ENCODE measurements at places on chromosomes 4 and X. TPM values are rescaled to one million over a fixed set of nuclear protein-coding genes. Genes with fewer than 3 reads are reported as not detected.
A peak's percentile ranks its signal among the peaks of the same experiment; 100 is the strongest.

Gene PAGE2
- not detected for total RNA-seq

DNA sequence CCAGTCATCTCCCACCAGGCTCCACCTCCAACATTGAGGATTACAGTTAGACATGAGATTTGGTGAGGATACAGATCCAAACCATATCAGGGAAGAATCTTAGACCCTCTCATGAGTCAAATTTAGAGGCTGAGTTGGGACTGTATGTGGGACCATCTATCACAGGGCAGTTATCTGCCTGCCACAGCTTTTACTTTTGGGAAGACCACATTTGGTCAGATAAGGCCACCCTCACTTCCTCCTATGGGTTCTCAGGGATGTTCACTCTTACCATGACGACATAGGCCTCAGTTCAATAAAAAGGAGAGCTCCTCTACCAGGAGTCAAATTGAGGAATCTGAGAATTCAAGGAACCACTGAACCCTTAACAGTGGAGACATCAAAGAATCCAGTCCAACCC lies 2.1 kb downstream of the MAGEB2 start:
- no peaks in the 10 kb centered on the region for H3K27me3 ChIP-seq
- H3K27ac ChIP-seq, result no peak overlapping the region
- no peaks in the 10 kb centered on the region for H3K4me1 ChIP-seq
- no peak overlapping the region for H3K4me3 ChIP-seq
- H3K36me3 ChIP-seq, result no peaks in the 10 kb centered on the region
- DNase-seq, result no peak

- peaks cover 39% of the 10 kb centered on the region for H3K4me1 ChIP-seq
- peak overlapping the region; percentile 57 for H3K27ac ChIP-seq
- no peaks in the 10 kb centered on the region for H3K36me3 ChIP-seq
- DNase-seq, result no peak
Measured at GRCh38 chrX:53287493-53288138, 6.2 kb upstream of the IQSEC2 start.

DNA sequence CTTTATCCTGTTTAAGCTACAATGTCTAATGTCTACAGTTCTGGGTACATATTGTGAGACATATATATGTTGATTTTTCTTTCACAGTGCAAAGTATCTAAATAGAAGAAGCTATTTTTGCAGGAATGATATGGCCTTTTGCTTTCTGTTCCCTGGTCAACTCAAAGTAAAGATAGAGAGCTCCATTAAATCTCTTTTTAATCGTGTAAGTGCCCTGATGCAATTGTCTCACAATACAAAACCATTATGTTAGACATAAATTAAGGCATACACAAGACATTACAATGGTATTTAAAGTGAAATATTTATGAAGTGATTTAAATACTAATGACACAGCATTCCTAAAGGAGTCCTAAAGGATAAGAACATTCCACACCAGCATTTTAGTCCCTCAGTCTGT lies 1559.7 kb upstream of the AGA start:
- no peaks in the 10 kb centered on the region for H3K27me3 ChIP-seq
- no peaks in the 10 kb centered on the region for H3K4me1 ChIP-seq
- no peaks in the 10 kb centered on the region for H3K36me3 ChIP-seq

DNA sequence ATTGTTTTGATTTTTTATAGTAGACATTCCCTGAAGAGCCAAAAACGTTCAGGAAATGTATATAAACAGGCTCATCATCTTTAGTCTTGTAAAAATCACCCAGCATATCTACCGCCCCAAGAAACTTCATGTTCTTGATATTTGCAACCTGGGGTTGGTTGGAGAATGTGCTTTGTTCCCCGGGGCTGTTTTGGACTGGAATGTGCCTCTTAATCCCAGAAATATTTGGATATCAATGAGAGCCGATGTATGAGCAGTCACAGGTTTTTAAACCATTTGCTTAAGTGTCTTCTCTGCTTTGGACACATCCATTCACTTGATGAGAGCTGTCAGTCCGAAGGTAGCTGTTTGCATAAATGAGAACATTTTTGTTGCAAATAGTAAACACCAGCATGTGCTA lies 449.7 kb downstream of the PCDH7 start:
- H3K4me3 ChIP-seq, result no peak overlapping the region
- H3K27ac ChIP-seq, result no peak overlapping the region
- H3K27me3 ChIP-seq, result no peaks in the 10 kb centered on the region
- no peaks in the 10 kb centered on the region for H3K36me3 ChIP-seq
- no peaks in the 10 kb centered on the region for H3K4me1 ChIP-seq

DNA sequence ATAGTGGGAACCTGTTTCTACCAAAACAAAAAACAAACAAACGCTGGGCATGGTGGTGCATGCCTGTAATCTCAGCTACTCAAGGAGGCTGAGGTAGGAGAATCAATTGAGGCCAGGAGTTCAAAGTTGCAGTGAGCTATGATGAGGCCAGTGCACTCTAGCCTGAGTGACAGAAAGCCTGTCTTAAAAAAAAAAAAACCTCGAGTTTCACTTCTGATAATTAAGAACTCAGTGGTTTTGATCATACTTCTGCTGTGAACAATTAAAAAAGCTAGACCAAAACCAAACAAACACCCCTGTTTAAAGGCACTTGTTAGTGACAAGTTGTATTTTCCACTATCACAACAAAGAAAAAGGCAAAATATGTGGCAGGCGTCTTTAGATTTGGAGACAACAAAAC lies 15.0 kb upstream of the UBE2D3 start:
- DNase-seq, result no peak
- H3K4me3 ChIP-seq, result no peak overlapping the region
- no peak overlapping the region for H3K27ac ChIP-seq
- no peaks in the 10 kb centered on the region for H3K27me3 ChIP-seq
- H3K36me3 ChIP-seq, result no peaks in the 10 kb centered on the region

GRCh38 chr4:25713812-25714211 lies 58.2 kb downstream of the SLC34A2 start:
- H3K27ac ChIP-seq, result no peak overlapping the region
- H3K27me3 ChIP-seq, result no peaks in the 10 kb centered on the region
- no peaks in the 10 kb centered on the region for H3K4me1 ChIP-seq
- H3K36me3 ChIP-seq, result no peaks in the 10 kb centered on the region

DNA sequence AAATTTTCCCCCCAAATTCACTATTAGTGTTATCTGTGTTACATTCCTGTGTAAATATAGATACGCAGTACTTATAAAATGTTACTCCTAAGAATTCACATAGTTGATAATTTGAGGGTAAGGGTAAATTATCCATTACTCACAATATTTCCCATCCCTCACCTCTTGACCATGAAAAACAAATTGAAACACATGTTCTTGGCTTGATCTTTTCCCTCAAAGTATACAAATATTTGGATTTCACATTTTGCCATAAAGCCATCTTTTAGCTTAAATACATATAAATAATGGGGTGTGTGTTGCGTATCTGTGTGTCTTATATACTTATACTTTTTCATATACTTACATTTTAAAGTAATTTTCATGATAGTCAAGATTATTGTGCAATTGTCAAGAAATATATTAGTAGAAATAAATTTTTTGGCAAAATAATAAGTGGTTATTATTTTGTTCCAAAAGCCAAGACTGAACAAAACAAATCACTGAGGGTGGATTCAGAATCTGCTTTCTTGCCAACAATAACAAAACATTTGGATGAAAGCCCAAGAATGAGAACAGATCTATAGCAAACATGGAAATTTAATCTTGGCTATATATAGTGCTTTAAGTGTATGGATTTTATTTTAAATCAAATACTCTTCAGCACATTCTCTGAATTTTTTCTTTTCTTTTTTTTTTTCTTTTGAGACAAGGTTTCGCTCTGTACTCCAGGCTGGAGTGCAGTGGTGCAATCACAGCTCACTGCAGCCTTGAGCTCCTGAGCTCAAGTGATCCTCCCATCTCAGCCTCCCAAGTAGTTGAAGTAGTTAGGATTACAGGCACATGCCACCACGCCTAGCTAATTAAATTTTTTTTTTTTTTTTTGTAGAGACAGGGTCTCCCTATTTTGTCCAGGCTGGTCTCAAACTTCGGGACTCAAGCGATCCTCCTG lies 48.5 kb upstream of the PRSS48 start:
- peak overlapping the region; percentile 51 for H3K4me3 ChIP-seq
- no peak for DNase-seq
- peak overlapping the region; percentile 61 for H3K27ac ChIP-seq
- H3K4me1 ChIP-seq, result peaks cover 8% of the 10 kb centered on the region
- H3K36me3 ChIP-seq, result no peaks in the 10 kb centered on the region
- no peaks in the 10 kb centered on the region for H3K27me3 ChIP-seq

DNA sequence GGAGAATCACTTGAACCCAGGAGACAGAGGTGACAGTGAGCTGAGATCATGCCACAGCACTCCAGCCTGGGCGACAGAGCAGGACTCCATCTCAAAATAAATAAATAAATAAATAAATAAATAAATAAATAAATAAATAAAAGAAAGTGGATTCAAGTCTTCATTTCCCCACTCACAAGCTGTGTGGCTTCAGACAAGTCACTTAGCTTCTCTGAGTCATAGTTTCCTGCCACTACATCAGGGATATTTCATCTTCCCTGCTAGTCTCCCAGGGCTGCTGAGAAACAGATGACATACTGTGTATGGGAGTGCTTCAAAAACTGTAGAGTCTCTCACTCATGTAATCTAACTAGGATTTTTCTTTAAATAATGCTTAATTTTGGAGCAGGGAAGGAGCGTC lies 37.2 kb downstream of the TBC1D9 start:
- H3K27ac ChIP-seq, result no peak overlapping the region
- no peaks in the 10 kb centered on the region for H3K27me3 ChIP-seq
- H3K4me1 ChIP-seq, result peaks cover 7% of the 10 kb centered on the region

DNA sequence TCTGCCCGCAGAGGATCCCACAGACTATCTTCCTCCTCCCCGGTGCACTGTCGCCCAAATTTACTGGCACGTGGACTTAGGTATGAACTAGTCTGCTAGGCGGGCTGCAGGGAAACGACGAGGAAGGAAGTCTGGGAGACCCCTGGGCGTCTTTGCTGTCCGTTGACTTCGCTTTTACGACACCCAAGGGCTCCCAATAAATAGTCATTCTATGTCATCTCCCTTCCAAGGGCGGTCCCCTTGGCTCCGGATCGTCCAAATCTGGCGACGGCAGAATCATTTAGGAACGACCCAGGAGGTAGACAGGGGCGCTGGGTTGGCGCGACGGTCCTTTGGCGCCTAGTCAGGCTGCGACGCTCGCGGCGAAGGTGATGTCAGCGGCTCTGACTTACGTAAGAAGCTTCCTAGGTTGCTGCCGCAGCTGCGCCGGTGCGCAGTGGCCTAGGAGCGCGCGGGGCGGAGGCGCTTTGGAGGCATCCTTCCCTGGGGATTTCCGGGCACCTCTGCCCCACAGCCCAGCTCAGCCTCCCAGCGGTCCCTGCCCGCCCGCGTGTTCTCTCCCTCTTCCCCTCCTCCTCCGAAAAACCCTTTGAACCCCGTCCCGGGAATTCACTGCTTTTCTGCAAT lies 2.2 kb downstream of the NHS start:
- no peaks in the 10 kb centered on the region for H3K36me3 ChIP-seq
- H3K27ac ChIP-seq, result peak overlapping the region; percentile 76
- DNase-seq, result no peak
- H3K4me1 ChIP-seq, result no peaks in the 10 kb centered on the region

DNA sequence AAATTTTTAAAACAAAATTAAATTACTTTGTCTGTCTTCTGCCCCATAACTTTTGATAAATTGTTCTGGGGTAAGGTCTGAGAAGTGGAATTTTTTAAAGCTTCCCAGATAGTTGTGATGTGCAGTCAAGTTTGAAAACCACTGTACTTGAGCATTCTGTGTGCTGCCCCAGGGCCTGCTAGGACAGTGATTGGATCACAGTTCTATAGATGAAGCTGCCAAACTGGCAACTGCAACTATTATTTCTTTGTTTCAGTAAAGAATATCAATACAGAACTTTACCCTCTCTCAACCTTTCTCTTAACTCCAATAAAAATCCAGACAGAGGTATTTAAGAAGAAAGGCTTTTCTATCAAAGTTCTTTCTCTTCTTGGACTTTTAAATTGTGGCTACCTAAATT lies at the start of gene OPRPN:
Gene OPRPN (plus strand): TSS at position 361 of the 400 bp plus-strand sequence. CDS start 1,346 bp downstream, outside the sequence.
- H3K4me3 ChIP-seq, result no peak within 1 kb of the TSS
- H3K4me1 ChIP-seq, result no peaks in the 10 kb centered on the region
- no peaks in the 10 kb centered on the region for H3K27me3 ChIP-seq
- no peaks in the 10 kb centered on the region for H3K36me3 ChIP-seq
- no peak within 1 kb of the TSS for H3K27ac ChIP-seq

Gene CYSLTR1
- 0.94 TPM for total RNA-seq

Gene ETDB
- not detected for total RNA-seq

DNA sequence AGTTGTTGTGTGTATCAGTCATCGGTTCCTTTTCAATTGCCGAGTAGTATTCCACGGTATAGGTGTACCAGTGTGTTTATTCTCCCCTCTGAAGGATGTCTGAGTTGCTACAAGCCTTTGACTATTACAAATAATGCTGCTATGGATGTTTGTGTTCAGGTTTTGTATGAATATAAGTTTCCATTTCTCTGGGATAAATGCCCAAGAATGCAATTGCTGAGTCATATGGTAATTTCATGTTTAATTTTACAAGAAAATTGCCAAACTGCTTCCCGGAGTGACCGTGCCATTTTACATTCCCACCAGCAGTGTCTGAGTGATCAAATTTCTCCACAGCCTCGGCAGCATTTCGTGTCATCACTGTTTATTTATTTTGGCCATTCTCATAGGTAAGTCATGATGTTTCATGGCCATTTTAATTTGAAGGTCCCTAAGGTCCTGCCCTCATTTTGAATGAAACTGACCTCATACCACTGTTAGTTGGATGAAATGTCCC lies 73.9 kb downstream of the IRF2 start:
- H3K4me1 ChIP-seq, result peaks cover 8% of the 10 kb centered on the region
- DNase-seq, result no peak

Gene BOD1L1
- total RNA-seq, result 37.0 TPM
